ENCODE measurements at places on chromosomes 1 and 21.

DNA sequence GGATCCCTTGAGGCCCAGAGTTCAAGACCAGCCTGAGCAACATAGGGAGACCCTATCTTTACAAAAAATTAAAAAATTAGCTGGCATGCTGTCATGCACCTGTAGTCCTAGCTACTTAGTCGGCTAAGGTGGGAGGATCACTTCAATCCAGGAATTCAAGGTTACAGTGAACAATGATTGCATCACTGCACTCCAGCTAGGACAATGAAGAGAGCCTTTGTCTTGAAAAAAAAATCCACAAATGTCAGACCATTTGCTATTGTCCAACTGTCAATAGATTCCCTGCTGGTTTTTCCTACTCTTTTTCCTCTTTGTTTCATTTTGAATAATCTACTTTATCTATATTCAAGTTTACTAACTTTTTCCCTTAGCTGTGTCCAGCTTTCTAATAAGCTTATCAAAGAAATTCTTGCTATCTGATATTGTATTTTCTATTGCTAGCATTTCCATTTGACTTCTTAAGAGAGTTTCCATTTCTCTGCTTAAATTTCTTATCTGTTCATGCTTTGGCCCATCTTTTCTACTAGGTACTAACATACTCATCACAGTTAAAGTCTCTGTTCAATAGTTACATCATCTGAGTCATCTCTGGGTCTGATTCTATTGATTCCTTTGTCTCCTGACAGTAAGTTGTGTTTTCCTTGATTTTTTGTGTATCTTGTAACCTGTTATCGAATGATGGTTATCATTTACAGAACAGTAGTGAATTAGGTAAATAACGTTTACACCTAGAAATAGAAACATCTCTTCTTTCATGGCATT, 14.8 kb downstream of the MT1HL1 start:
- no peak for DNase-seq
- no peaks in the 10 kb centered on the region for H3K27me3 ChIP-seq
- H3K4me1 ChIP-seq = no peaks in the 10 kb centered on the region
- no peaks in the 10 kb centered on the region for H3K36me3 ChIP-seq
- H3K27ac ChIP-seq = no peak overlapping the region
- H3K4me3 ChIP-seq = no peak overlapping the region

DNA sequence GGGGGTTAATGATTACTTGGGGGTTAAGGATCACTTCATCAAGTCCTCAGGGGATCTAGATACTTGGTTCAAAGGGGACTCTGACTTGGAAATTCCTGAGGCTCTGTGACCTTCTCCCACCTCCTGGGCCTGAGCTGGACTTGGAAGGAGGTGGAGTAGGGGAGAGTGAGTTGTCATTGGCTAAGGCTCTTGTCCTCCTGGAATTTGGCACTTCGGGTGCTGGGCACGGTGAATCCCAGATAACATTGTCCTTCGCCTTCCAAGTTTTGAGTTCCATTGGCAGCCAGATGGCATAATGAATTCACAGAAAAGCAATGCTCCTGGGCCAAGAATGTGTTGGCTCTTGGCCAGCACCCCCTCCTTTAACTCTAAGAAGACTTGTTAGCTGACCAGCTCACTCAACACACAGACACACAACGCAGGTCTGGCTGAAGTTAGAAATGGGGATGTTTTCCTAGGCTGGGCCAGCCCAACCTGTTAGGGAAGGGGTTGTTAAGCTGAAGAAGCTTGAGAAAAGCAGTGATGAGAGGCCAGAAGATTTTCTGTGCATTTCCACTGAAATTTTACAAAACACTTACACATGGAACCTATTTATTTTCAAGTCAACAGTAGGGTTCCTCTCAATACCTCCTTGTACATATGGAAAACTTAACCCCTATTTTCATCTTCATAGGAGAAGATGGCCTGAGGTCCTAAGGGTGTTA, 29.7 kb downstream of the SLC26A9 start:
- no peak overlapping the region for H3K27ac ChIP-seq
- H3K27me3 ChIP-seq = no peaks in the 10 kb centered on the region
- no peak for DNase-seq

DNA sequence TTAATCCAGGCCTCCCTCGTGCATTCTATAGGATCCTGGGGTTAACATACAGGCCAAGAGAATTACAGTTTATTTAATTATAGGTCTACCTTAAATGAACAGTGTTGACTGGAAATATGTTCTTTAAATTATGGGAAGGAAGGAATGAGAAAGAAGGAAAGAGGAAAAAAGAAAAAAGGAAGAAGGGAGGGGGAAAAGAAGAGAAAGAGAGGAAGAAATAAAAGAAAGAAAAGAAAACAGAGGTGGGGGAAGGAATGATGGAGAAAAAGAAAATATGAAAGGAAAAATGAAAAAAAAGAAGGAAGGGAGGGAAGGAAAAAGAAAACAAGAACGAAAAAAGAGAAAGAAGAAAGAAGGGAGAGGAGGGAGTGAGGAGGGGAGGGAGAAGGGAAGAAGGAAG, 38.5 kb downstream of the WNT9A start:
- no peak for DNase-seq
- no peaks in the 10 kb centered on the region for H3K27me3 ChIP-seq
- H3K27ac ChIP-seq = no peak overlapping the region
- H3K4me1 ChIP-seq = peaks cover 16% of the 10 kb centered on the region
- H3K36me3 ChIP-seq = no peaks in the 10 kb centered on the region

- H3K4me3 ChIP-seq = peak overlapping the region; percentile 86
- H3K27ac ChIP-seq = no peak overlapping the region
- H3K27me3 ChIP-seq = peaks cover 62% of the 10 kb centered on the region
- H3K36me3 ChIP-seq = no peaks in the 10 kb centered on the region
- DNase-seq = no peak
- no peaks in the 10 kb centered on the region for H3K4me1 ChIP-seq
Measured at GRCh38 chr1:161439280-161440232, 65.7 kb upstream of the FCGR2A start.

DNA sequence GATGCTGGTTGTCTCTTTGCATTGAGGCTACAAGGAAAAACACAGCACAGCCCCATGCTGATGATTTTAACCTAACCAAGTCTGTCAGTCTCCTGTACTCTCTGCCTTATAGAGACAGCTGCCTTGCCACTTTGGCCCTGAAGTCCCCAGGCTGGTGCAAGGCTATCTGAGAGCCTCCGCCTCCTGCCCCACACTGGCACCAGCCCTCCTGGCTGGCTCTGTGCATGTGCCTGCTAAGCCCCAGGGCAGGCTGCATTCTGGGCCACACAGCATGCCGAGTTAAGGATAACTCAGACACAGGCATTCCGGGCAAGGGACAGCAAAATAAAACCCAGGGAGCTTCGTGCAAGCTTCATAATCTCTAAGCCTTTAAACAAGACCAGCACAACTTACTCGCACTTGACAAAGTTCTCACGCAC, 910 bp downstream of the RUNX1 start:
- no peak overlapping the region for H3K27ac ChIP-seq
- DNase-seq = peak; percentile 41
- no peaks in the 10 kb centered on the region for H3K36me3 ChIP-seq
- no peak overlapping the region for H3K4me3 ChIP-seq

DNA sequence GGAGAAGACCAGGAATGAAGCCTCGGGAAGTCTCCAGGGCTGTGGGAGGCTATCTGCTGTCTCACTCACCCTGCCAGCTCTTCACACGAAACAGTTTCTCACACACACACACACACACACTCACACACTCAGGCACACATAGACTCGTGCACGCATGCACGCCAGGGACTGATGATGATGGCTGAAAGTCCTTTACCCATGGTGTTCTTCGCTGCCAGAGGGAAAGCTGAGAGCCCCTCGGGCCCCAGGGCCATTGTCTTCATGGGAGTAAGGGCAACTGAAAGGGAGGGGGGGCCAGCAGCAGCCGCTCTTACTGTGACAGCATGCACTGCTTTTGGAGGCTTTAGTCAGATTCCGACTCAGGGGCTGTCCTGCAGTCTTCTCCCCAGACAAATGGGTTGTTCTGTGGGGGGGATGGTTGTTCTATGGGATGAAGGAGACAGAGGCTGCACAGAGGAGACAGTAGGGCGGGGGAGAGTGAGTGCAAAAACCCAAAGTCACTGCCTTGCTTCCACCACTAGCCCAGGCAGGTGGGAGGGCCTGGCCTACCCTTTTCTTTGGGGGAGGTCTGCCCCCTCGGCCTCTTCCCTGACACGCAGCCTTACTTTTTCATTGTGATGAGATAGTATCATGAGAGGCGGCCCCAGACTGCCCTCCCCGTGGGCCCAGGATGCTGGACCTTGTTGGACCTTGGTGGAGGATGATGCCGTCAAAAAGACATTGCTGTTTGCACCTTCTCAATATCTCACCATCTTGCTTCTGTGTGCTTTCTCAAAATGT, 29.0 kb downstream of the STUM start:
- H3K36me3 ChIP-seq = no peaks in the 10 kb centered on the region
- no peak overlapping the region for H3K4me3 ChIP-seq
- no peak overlapping the region for H3K27ac ChIP-seq
- H3K27me3 ChIP-seq = no peaks in the 10 kb centered on the region

- H3K27me3 ChIP-seq = peaks cover 65% of the 10 kb centered on the region
- no peak for DNase-seq
- H3K36me3 ChIP-seq = no peaks in the 10 kb centered on the region
- no peaks in the 10 kb centered on the region for H3K4me1 ChIP-seq
- no peak overlapping the region for H3K27ac ChIP-seq
Measured at GRCh38 chr1:110684491-110684890, 9.8 kb upstream of the KCNA3 start.

DNA sequence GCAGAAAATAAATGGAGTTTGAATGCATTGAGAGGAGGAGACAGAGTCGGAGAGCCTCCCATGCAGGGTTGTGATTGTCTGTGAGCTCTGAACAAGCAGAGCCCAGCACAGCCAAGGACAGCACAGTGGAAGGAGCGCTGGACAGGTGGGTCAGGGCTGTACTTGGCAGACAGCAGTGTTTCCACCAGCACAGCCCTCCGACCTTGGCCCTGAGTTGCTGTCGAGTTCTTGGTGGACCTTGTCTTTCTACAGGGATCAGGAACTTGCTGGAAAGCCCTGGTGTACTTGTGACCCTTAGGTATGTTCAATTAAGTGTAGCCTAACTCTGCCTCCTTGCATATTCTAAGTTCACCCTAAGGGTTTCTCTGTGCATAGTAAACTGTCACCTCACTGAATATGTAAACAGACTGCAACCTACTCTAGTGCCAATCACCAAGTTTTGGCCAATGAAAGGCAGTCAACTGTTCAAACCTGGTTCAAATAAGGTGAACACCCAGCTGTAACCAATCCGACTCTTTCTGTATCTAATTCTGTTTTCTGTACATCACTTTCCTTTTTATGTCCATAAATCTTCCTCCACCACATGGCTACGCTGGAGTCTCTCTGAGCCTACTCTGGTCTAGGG, 86.6 kb upstream of the SLC25A33 start:
- no peak overlapping the region for H3K4me3 ChIP-seq
- peaks cover 6% of the 10 kb centered on the region for H3K4me1 ChIP-seq
- no peak for DNase-seq
- no peaks in the 10 kb centered on the region for H3K27me3 ChIP-seq

- peak; percentile 87 for DNase-seq
- no peaks in the 10 kb centered on the region for H3K36me3 ChIP-seq
- no peak overlapping the region for H3K27ac ChIP-seq
- no peaks in the 10 kb centered on the region for H3K4me1 ChIP-seq
Measured at GRCh38 chr1:37602750-37603694, 7.3 kb upstream of the GNL2 start.

- H3K27me3 ChIP-seq = no peaks in the 10 kb centered on the region
- no peak for DNase-seq
- no peak overlapping the region for H3K4me3 ChIP-seq
Measured at GRCh38 chr1:165890684-165891083, 63.3 kb downstream of the UCK2 start.

GRCh38 chr1:17045150-17045549, 8.7 kb downstream of the SDHB start:
- no peaks in the 10 kb centered on the region for H3K27me3 ChIP-seq
- peak overlapping the region; percentile 5 for H3K27ac ChIP-seq
- no peak overlapping the region for H3K4me3 ChIP-seq
- DNase-seq = no peak
- no peaks in the 10 kb centered on the region for H3K36me3 ChIP-seq
- H3K4me1 ChIP-seq = peaks cover 6% of the 10 kb centered on the region

DNA sequence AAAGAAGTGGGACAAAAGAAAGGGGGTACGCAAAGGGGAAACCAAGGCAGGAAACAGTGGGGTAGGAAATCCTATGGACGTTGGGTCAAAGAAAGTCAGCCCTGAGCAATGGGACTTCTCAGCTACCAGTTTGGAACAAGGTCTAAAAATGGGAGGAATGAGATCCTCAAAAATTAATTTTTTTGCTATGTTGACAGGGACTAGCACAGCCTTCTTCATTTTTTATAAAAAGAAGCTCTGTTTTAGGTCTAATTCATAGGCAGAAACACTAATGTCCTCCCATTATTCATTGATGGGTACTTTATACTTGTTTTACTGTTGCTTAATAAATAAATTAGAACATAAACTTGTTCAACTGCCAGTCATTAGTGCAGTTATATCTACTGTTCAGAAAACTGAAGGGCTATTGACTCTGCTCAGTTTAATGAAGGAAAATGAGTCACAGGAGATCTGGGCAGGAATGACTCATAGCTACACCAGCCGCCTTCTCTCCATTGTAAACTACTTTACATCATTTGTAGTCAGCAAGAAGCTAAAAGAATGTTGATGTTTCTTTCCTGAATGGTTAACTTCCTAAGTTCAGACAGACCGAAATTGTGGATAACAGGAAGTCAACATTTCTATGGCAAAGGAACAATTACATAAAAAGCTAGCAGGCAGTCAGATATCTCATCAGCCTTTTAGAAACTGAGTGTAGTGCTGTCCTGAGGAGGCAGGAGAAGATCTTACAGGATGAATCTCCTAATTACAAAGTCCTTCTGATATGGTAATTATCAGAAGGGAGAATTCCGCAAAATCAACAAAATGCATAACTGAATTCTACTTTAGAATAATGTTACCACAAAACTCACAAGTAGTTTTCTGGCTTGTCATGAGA, 356.4 kb upstream of the PKN2 start:
- no peak for DNase-seq
- H3K36me3 ChIP-seq = no peaks in the 10 kb centered on the region
- no peak overlapping the region for H3K4me3 ChIP-seq
- H3K4me1 ChIP-seq = peaks cover 18% of the 10 kb centered on the region
- no peak overlapping the region for H3K27ac ChIP-seq

GRCh38 chr1:65605621-65606020, 185.2 kb downstream of the LEPR start:
- no peaks in the 10 kb centered on the region for H3K36me3 ChIP-seq

Measured in neural progenitor cell (in vitro differentiated cells).